Metanephros (tissue), 2 donors: ENCODE measurements at places on chromosomes 4 and X. TPM values are rescaled to one million over a fixed set of nuclear protein-coding genes. Genes with fewer than 3 reads are reported as not detected.

GIMD1 gene
- total RNA-seq: not detected

FSTL5 gene
- total RNA-seq: 2.2 TPM

RHOXF2B gene
- not detected for total RNA-seq

ATP11C gene
- 24.4 TPM for total RNA-seq

PDGFRA gene
- total RNA-seq: 253 TPM

CENPVL1 gene
- total RNA-seq: 0.18 TPM

EVC2 gene
- total RNA-seq: 12.0 TPM

PABPC1L2A gene
- not detected for total RNA-seq

REPS2 gene
- 16.2 TPM for total RNA-seq

GPC3 gene
- 823 TPM for total RNA-seq

FAM47A gene
- not detected for total RNA-seq

PIR gene
- 4.1 TPM for total RNA-seq

TDO2 gene
- total RNA-seq: 2.7 TPM

SLC35A2 gene
- total RNA-seq: 22.4 TPM

CT45A1 gene
- not detected for total RNA-seq

FGF13 gene
- 27.5 TPM for total RNA-seq
